SHP77 treated with DMSO at 0.1 percent for 48 hours (cell line): ENCODE measurements at places on chromosomes 12 and 14.
A peak's percentile ranks its signal among the peaks of the same experiment; 100 is the strongest.

DNA sequence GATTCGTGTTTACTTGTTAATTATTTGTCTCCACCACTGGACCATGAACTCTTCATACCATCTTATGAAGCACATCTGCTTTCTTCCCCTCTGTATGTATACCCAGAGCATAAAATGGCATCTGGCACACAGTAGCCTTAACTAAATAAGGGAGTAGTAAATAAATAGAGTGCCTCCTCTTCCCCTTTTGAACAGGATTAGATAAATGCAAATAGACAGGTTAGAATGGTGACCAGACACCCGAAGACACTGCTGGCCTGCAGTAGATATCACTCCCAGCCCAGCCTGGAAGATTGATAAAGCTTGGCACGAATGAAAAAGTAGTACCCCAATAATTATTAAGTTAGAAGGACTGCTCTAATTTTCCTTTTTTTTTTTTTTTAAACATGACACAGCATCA lies 6.9 kb downstream of the GALNT4 start:
- no peak for DNase-seq

GRCh38 chr14:99687284-99688209 lies 3.4 kb downstream of the CYP46A1 start:
- peak; percentile 0 for DNase-seq

- DNase-seq, result no peak
These were observed 834.7 kb downstream of the FLRT2 start for GRCh38 chr14:86364634-86365033.

GRCh38 chr12:76074701-76075336 lies 9.7 kb downstream of the NAP1L1 start:
- DNase-seq, result no peak

DNA sequence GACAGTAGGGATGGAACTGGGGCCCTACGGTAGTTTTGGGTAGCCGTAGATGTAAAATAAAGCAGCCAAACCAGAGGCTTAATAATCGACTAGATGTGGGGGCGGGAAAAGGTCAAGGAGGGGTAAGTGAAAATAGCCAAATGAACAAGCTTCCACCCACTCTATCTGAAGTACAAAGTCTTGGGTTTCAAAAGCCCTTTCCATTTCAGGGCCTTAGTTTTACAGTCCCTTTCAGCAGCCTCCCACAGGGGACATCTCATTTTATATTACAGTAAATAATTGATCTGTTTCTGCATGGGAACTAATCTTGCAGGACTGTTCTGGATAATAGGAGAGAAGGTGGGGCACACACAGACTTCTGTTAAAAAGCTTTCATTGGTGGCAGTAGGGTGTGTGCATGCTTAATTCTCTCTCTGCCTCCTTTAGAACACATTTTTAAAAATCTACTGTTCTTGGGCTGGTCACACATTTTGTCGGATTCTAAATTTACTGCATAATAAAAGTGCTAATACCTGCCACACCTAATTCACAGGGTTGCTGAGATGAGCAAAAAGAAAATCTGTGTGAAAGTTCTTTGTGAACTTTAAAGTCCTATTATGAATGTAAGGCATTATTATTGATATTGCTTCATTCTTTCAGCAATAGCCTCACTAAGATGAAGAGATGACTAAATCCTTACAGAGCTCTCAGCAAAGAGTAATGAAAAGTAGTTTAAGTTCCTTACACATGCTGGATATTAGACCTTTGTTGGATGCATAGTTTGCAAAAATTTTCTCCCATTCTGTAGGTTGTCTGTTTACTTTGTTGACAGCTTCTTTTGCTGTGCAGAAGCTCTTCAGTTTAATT lies 104.6 kb downstream of the ITPR2 start:
- no peak for DNase-seq

DNA sequence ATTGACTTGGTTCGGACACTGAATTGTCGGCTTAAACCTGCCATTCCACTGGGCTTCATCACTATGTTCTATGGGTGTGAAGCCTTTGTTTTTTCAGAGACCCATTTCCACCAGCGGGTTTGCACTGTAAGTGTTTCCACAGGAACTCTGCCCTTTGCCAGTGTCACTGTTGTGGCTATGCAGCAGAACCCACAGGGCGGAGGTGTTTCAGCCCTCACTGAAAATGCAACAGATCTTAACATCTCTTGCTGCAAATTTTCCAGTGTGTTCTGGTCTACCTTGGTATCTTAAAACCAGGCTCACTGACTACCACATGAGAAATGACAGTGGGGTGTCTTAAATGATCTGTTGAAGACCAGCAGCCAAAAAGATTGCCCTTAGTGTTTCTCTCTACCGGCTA lies 21.1 kb downstream of the PRKCH start:
- no peak for DNase-seq

GRCh38 chr12:47754126-47754525 lies 4.6 kb downstream of the RAPGEF3 start:
- no peak for DNase-seq
